ENCODE measurements at places on chromosomes 13 and 19. TPM values are rescaled to one million over a fixed set of nuclear protein-coding genes. Genes with fewer than 3 reads are reported as not detected.

The RFPL4AL1 gene
- 0.13 TPM for total RNA-seq

The KLK8 gene
- total RNA-seq = not detected

The URAD gene
- total RNA-seq = not detected

The EDDM13 gene
- 1.5 TPM for total RNA-seq

The FOSB gene
- total RNA-seq = 0.27 TPM

The FBXO27 gene
- total RNA-seq = 1.7 TPM

The SULT2A1 gene
- not detected for total RNA-seq

The ATXN8OS gene
- total RNA-seq = not detected

The FPR3 gene
- not detected for total RNA-seq

The PROSER1 gene
- total RNA-seq = 31.3 TPM

The CPB2 gene
- not detected for total RNA-seq

The SHISA7 gene
- not detected for total RNA-seq
